Type B pancreatic cell (in vitro differentiated cells): ENCODE measurements at places on chromosomes 5 and 9.
A peak's percentile ranks its signal among the peaks of the same experiment; 100 is the strongest.

DNA sequence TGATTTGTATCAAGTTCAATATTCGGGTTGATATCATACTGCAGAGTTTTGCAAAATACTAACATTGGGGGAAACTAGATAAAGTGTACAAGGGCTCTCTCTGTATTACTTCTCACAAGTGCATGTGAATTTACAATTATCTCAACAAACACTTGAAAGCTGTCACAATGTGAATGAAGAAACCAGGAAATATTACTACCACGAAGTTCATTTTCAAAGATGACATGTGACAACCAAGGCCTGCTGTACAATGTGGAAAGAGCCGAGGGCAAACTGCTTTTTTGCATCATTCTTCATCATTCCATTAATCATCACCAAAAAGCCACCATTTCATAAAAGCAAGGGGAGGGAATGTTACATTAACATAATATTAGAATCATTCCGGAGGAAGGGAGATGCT is 310.0 kb downstream of the GLIS3 start:
- no peak for DNase-seq

DNA sequence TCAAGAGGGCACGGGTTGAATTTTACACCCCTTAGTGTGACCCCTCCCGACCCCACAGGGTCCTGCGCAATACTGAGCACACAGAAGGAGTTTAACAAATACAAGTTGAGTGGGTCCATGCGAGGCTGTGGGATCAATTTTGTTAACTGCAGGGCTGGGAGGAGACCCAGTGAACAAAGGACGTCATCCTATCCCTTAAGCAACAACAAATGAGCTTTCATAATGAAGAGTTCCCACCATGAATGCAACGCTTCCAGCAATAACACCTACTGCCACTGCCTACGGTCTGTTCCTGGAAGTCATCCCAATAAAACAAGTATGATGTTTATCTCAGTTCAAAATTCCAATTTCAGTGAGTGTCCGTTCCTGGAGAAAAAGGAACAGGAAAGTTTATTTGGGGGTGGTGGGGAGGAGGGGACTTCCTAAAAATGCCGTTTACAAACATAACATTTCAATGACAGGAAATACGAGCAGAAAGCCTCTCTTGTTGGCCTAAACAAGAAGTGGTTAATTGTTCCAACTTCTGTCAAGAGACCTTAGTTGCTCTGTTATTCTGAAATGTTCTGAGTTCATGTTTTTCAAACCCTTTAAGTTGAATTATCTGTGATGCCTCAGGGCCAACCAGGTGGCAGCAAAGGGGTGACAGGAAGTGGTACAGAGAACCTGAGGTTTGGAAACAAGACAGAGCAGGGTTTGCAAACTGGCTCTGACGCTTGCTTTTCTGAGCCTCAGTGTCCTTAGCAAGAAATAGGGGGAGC is 65.8 kb upstream of the PLPP6 start:
- DNase-seq: no peak

DNA sequence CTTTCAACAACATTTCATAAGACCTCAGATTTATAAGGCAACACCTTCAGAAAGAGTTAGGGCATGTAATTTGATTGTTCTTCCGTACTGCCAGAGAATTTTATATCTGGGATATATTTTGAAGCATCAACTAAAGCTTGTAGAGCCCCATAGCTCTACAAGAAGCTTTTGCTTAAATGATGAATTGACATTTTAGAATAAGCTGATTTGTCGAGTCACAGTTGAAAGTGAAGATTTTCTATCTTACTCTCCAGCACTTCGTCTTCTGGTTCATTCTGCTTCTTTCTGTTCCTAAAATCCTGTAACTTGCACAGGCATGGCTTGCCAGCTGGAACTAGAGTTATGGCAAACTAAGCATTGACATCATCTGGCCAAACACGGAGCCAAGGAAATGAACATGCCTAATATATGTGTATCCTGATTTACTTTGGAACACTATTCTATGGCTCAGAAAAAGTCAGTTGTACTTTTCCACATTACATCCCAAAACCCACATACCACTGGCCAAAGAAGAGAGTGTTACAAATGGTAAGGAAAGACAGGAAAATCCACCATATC is 68.6 kb upstream of the MAST4 start:
- no peak for DNase-seq

- DNase-seq: no peak
Measured at GRCh38 chr9:117720066-117720465, 15.9 kb downstream of the TLR4 start.

DNA sequence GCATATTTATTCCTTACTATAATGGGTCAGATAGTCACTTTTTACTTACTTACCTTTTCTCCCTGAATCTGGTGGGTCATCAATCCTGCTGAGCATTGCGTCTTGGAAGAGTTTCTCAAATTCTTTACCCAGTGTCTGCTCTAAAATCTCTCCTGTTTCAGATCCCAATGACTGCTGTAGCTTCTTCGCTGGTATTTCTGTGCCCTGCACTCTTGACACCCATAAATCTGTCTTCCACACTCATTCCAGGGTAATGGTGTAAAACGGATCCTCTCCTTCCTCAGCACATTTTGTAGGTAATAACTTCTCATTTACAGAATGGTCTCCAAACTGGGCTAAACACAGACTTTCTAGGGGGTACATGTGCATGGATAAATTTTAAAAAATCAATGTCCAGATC is 407.4 kb downstream of the DMAC1 start:
- no peak for DNase-seq

DNA sequence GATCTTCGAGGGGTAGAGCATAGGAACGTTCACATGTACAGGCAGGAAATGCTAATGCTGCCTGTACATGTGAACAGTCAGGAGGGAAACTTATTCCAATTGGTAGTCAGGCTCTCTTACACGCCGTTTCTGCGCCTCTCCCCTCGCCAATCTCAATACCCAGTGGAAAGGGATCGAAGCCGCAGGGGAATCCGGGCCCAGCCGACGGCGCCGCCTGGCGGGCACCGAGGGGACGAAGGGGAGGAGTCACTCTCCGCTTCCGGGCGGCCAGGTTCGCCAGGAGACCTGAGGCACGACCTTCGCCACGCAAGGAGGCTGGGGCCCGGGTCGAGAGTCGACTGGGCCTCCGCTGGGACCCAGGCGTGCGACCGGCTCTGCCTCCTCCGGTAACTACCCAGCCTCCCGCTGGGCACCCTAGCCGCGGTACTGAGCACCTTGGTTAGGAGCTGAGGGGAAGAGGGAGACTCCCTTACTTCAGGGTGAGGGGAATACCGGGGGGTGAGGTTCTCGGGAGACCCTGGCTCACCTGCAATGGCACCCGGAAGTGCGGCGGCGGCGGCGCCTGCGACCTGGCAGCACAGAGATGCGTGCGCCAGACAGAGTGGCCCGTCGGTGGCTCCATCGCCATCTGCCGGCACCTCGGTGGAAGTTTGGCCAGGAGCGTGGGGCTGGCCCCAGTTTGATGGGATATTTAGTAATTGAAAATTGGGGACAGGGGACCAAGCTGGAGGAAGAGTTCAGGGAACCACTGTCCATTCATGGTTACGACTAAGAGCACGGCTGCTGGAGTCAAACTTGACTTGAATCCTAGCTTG is at the start of gene PIGO:
Gene PIGO (minus strand): TSS at position 557 of the 815 bp plus-strand sequence. CDS start 1,026 bp downstream, outside the sequence.
- DNase-seq: peak; percentile 92

GRCh38 chr9:75023846-75024245 is 4.2 kb downstream of the CARNMT1 start:
- DNase-seq: no peak

DNA sequence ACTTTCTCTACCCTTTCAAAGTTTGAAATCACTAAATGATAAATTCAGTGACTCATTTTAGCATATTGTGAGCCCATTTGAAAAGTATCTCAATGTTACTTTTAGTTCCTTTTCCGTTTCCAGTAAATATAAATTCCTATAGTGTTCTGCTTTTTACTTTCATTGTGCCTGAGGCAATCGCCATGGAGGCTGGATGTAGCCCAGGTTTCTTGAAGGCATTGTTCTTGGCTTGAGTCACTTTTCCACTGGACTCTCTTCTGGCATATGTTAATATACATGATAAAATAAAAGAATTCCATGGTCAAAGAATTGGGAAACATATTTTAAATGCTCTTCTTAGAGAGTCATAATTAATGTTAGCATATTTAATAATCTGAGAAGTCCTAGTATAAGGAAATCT is 327.0 kb downstream of the IZUMO3 start:
- DNase-seq: no peak

- DNase-seq: no peak
Measured at GRCh38 chr9:81656871-81657337, 32.4 kb downstream of the TLE1 start.

GRCh38 chr5:8683496-8683895 is 814.5 kb downstream of the MTRR start:
- DNase-seq: no peak

DNA sequence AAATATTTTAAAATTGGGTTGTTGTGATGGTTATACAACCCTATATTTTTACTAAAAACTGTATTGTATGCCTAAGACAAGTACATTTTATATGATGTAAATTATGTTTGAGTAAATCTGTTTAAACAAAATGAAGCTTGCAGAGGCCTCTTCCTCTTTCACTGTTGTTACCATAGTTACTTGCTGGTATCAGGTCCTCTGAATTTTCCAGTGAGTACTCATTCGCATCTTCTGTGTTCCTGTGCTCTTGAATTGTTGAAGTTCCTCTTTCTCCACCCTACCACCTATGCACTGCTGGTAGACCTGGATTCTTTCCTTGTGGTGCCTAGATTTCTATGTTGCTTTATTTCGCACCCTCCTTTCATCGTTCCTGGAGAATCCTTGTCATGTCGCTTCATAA is 938.5 kb upstream of the ACO1 start:
- DNase-seq: no peak

- DNase-seq: no peak
Measured at GRCh38 chr5:2739360-2740050, 12.0 kb downstream of the IRX2 start.

DNA sequence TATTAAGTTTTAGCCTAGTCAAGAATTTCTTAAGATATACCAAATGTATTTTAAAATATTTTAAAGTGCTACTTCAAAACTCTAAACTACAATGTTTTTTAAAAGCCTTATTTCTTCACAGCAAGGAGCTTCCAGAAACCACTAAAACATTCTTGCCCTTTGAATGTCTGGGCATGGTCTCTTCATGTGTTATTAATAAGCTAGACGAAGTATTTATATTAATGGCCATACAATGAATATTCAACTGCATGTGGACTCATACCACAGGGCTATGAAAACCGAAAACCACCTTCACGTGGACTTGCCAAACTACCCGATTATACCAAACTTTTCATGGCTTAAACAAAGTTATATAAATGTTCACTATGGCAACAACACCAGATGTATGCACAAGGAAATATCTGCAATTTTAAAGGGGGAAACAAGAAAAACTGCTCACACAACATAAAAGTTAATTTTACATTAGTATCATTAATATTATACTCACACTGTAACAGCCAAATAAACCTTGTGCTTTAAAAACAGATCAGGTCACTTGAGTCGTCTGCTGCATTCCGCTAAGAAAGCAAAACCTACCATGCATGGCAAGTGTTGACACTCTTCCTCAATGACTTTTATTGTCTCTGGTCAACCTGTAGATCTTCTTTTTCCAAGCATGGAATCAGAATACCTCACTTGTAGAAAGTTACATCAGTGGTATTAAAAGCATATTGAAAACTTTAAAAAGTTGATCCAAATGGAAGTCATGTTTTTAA is 246.3 kb downstream of the BNC2 start:
- no peak for DNase-seq

DNA sequence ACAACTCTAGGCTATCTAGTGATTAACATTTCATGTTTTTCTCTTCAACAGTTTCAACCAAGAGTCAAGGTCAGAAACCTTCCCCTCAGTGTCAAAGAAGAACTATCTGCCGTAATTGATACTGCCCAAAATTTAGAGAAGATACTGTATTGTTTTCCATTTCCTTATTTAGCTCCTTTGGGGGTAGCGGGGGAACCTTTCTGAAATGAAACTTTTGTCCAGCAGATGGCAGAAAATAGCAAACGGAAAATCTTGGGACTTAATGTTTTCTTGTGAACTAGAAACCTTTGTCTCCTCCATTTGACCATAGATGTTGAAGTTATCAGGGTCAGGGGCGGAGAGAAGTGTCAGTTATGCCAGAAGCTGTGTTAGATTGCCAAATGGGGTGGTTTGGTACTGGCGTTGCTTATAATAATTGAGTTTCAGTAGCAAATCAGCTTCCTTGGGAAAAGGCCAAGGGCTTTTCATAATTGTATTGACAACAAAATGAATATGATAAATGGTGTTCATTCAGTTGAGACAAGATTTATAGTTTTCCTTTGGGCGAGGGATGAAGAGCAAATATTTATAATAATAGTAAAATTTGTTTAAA is 101.7 kb upstream of the TLX3 start:
- no peak for DNase-seq

- no peak for DNase-seq
Measured at GRCh38 chr5:13704396-13704795, 240.1 kb downstream of the DNAH5 start.

- no peak for DNase-seq
Measured at GRCh38 chr9:9341203-9341602, 1271.6 kb downstream of the PTPRD start.

DNA sequence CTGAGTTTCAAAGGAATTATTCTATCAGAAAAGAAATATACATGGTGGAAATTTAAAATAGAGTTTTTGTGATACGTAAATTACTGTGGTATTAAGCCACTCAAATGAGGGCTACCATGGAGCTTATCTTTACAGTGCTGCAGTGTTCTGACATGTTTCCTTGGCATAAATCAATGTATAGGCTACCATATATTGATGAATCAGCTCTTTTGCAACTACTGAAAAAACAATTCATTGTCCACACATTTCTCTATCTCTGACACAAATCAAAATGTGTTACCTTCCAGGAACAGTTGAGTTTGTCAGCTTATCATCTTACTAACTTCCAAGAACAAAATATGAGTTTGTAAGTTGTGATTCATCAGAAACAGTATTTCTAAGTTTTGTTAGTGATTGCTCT is 140.3 kb upstream of the CDH18 start:
- no peak for DNase-seq

GRCh38 chr5:150289551-150290390 is at the start of gene CAMK2A:
Gene CAMK2A (minus strand): TSS chr5:150289773. CDS start chr5:150289625, 148 bp downstream.
- DNase-seq: no peak

DNA sequence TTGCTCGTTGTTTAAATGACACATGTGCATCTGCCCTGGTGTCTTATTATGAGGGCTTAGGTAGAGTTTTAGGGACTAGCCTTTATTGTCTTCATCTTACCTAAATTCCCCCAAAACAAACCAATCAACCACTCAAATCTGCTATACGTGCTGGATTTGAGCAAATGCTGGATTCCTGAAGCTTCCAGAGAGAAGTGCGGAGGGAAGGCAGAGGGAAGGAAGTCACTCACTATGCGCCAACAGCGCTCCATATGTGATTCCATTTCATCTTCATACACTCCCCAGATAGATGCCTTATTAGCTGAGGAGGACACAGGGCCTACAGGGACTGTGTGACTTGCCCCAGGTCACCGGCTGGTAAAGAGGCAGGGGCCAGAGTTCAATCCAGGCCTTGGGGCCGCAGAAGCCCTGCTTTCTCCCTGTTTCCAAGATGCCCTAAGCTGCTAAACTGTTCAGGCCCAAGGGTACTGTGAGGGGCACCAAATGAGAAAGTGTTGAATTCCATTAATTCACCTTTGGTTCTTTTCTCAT is 63.5 kb downstream of the OTULIN start:
- no peak for DNase-seq
